ENCODE measurements at places on chromosomes 7 and 10.

DNA sequence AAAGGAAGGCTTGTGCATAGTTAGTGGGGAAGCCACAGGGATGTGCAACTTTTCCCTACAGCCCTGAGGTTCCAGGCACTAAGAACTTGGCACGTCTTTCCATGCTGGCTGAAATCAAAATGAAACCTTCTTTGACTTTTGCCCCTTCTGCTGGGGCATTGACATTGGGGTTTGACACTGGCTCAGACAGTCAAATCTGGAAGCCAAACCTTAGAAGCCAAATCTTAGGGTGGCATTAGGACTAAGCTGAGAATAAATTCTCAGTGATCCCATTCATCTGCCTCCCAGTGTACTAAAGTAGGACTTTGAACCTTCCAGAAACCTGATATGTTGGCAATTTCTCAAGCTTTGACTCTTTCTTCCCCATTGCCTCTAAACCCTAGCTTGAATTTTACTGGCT, 31.3 kb upstream of the INSYN2A start:
- no peak for DNase-seq

- no peak for DNase-seq
Measured at GRCh38 chr10:44478876-44479705, 94.2 kb upstream of the CXCL12 start.

- no peak for DNase-seq
Measured at GRCh38 chr10:49585387-49585786, 24.7 kb upstream of the SLC18A3 start.

GRCh38 chr10:106348933-106349332, 815.6 kb downstream of the SORCS1 start:
- DNase-seq: no peak

DNA sequence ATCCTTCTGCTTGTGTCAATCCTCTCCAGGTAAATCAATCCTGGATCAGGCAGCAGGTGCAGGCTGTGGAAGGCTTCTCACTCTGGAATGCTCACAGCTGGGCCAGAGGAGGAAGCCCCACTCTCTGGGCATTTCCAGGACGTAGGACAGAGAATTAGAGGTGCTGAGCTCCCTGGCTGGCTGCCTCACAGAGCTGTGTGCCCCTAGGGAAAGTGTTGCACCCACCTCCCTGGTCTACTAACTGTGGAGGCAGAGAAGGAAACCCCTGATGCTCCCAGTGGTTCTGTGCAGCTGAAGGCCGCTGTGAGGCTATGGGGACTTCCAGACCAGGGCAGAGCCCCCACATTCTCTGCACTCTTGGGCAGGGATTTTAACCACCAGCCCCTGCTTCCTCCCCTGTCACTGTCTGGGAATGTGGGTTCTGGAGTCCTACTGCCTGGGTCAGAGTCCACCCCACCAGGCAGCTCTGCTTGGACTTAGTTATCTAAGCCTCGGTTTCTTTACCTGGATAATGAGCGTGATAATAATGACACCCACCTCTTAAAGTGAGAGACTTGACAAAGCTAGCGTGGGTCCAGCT, 73.5 kb upstream of the EEPD1 start:
- no peak for DNase-seq

DNA sequence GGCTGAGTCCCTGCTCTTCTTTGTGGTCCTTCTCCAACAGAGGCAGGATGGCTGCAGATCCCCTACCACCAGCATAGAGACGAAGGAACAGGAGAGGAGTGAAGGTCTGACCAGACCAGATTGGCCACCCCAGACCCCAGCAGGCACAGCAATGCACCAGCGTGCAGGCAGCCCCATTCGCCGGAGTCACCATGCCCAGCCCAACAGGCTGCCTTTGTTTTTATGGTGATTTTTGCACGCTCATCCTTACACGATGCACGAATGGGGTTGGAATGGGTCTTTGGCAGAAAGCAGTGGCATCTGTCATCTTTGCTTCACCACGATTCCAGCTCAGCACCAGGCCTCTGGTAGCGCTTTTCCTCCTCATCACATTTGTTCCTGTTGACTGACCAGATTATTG, 427.6 kb downstream of the INHBA start:
- no peak for DNase-seq

DNA sequence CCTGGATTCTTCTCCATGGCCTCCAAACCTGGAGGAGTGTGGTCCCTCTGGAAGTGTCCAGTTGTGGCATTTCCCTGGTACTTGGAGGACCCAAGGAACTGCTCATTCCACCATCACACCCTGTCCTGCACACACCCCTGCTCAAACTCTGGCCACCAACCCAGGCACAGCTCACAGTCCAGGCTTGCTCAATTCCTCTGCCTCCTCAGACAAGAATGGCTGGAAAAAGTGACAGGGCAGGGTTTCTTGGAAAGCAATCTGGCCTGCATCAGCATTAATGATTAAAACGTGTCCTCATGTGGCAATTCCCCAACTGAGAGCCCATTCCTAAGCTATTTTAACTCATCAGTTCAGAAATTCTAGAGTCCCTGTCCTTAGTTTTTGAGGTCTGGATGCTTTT, 17.2 kb upstream of the TPST1 start:
- DNase-seq: no peak

GRCh38 chr10:28155726-28156125, 147.1 kb downstream of the MPP7 start:
- no peak for DNase-seq

DNA sequence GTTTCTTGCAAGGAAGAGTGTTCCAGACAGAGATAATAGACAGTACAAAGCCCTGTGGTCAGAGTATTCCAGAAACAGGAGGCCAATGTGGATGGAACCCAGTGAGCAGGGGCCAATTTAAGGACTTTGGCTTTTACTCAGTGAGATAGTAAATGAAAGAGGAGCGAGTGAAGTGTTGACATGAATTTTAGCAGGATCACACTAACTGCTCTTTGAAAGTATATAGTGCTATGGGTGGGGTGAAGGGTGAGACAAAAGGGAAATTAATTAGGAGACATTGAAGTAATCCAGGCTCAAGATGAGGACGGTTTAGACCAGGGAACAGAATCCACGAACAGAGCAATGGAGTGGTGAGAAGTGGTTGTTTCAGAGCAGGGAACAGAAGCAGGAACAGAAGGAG, 62.2 kb upstream of the TES start:
- no peak for DNase-seq

GRCh38 chr10:99661377-99661763, 2.1 kb downstream of the ENTPD7 start:
- no peak for DNase-seq

GRCh38 chr7:16205466-16205865, 215.9 kb downstream of the CRPPA start:
- no peak for DNase-seq

GRCh38 chr10:73581918-73582317, 9.2 kb downstream of the USP54 start:
- DNase-seq: no peak

DNA sequence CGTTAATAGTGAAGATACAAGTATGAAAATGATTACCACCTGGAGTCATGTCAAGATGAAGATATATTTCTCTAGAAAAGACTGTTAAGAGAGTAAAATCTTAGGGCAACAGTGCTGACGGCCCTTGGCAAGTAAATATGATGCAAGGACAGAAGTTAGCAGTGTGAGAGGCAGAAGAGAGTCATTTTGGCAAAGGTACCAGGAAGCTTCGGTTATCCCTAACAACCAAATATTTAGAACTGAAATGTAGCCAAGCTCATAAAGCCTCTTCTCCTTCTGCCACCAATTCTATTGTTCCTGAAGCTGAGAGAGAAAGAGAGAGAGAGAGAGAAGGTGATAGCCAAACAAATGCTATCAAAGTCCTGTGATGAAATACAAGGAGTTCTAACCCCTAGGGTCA, 109.6 kb downstream of the MACC1 start:
- DNase-seq: no peak

- DNase-seq: no peak
Measured at GRCh38 chr10:96390460-96390864, 31.7 kb upstream of the OPALIN start.

DNA sequence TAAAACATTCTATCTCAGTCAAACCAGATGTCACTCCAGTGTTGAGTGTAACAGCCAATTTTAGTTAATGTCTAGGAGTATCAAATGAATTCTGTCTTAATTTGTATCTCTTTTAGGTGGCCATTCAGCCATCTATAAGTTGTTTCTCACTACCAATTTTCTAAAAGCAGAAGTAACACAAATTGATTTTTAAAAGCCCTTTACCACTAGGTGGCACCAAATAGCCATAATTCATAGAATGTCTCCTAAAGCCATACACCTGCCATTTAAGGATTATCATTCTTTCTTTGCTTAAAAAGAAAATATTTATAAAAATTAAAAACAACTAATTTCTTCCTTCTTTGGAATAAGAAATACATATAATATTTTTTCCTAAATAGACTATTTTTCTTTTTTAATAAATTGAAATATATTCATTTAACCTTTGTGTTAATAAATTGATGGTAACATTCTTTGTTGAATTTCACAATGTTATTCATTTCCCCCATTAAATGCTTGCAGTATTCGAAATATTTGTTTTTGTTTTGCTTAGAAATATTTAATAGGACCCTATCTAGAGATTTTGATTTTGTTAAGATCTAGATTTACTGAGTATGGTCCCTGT, 107.8 kb upstream of the PPP1R3A start:
- DNase-seq: no peak

GRCh38 chr7:153017223-153017622, 257.7 kb downstream of the ACTR3B start:
- no peak for DNase-seq

DNA sequence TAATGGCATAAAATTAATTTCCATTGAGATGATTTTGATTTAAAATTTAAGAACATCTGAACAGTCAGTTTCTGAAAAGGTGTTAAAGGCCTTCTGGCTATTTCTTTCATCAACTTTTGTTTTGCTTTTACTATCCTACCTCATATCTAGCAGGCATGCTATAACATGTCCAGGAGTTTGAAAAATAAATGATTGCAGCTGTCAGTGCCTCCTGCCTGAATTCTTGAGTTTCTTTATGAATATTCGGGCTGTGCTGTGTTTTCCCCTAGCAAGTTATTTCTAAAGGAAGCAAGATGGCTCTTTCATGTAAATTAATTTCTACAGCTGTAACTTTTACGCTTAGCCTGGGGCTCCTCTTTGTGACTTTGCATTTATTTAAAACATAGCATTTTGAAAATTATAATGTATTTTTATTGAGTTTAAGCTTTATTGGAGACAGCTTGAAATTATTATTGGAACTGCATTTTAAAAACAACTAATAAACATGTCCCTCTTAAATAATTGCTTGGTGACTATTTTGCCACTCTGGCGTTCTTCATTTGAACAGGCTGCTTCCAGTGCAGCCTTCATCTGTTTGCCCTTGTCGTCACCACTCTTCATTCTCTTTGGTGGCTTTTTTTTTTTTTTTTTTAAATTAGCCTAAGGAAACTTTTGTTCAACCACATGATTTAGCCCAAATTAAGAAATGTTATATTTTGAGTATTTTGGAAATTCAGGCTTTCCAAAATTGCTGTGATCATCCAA, 1083.4 kb upstream of the LRRN3 start:
- DNase-seq: no peak

- no peak for DNase-seq
Measured at GRCh38 chr10:78866731-78867554, 201.8 kb upstream of the ZMIZ1 start.

DNA sequence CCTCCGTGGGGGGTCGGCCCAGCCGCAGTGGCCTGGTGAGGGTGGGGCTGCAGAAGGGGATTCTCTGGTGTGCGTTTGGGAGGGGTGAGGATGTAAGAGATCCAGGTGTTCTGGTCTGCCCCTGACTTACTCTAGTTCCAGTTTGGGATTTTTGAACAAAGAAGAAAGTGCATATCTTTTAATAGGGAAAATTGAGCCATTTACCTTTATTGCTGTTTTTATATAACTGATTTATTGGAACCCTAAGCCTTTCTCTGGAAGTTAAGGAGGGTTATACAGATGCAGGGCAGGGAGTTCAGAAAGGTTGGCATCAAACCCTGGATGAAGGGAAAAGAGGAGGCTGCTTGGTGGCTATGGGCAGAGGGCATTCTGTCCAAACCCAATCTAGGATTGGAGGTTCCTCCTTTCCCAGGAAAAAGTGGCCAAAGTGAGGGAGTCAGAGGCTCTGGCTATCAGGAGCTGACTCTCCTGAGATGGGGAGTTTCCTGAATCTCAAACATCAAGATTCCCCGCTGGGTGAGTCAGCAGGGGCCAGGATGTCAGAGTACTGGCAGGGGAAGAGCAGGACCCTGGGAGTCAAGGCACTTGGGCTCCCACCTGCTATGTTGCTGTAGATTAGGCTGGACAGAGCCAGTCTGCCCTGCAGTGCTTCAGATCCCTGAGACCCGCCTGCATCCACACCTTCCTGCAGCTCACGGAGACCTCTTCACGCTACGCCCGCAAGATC, 67.5 kb downstream of the CLIP2 start:
- no peak for DNase-seq

GRCh38 chr10:132984801-132985545, 42.6 kb upstream of the CFAP46 start:
- no peak for DNase-seq

- no peak for DNase-seq
Measured at GRCh38 chr7:17725821-17726220, 214.5 kb downstream of the SNX13 start.

GRCh38 chr10:79246209-79246581, 101.1 kb upstream of the PPIF start:
- DNase-seq: no peak

All from central memory CD8-positive, alpha-beta T cell (primary cell).